Tracheal epithelial cell (primary cell): ENCODE measurements at places on chromosomes 4 and X. TPM values are rescaled to one million over a fixed set of nuclear protein-coding genes. Genes with fewer than 3 reads are reported as not detected.

The RADX gene
- 1.9 and 2.7 TPM in 2 replicates for total RNA-seq

The FBXO8 gene
- total RNA-seq, result 23.6 and 34.5 TPM in 2 replicates

The IQCM gene
- total RNA-seq, result not detected in 2 replicates

The SCD5 gene
- total RNA-seq, result 3.8 and 64.8 TPM in 2 replicates

The CD38 gene
- under 0.01 and 0.21 TPM in 2 replicates for total RNA-seq

The SUPT20HL2 gene
- total RNA-seq, result under 0.01 TPM in 1 of 2 replicates, not detected in the other
